Hippocampal formation (tissue), 2 donors: ENCODE measurements at places on chromosomes 6 and 20.

DNA sequence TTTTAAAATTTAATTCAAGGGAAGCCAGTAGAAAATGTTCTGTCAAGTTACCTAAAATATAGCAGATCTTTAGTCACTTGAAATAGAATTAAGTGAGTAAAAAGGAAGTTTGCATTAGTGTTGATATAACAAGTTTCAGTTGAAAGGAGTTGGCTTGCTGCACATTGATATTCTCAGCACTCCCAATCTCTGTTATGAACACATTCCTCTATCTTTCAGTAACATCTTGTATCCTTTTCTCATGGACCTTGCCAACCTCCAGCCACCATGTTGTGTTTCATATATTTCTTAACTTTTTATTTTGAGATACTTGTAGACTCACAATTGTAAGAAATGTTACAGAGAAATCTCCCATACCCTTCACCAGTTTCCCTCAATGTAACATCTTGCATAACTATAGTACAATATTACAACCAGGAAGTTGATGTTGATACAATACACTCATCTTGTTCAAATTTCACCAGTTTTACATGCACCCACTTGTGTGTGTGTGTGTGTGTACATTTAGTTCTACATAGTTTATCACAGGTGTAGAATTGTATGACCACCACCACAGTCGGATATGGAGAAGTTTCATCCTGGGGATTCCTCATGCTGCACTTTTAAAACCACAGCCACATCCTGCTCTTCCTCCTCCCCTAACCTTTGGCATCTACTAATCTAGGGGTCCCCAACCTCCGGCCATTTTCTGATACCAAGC is 20.2 kb upstream of the PAQR8 start:
- DNase-seq, result no peak

DNA sequence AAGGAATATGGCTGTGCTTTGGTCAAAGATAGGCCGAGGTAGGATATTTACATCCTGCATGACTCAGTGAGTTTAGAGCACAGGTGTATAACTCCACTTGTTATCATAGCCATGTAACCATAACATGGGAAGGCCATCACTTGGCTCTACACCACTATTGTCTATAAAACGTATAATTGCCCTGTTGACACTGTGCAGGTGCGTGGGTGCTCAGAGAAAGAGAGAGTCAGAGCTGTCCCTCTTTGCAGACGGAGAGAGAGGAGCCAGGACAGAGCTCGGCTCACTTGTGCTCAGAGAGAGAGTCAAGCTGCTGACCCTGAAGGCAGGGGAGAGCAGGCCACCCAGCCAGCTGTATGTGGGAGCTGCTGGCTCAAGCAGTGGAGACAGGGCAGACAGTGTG is 46.0 kb downstream of the OR2B6 start:
- DNase-seq, result no peak

DNA sequence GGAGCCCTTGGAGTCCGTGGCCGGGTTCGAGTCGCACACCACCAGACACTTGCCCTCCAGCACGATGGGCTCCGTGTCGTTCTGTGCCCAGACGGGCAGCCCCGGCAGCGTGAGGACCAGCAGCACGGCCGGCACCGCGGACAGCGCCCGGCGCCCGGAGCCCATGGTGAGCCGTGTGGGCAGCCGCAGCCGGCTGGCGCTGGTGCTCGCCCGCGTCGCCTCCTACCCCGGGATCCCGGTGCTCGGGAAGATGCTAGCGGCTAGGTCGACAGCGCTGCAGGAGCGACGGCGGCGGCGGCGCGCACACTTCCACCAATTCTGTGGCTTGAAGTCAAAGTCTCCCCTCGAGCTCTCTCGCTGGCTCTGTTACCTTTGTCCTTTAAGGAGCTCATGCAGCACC is 1.3 kb downstream of the CBLN4 start:
- DNase-seq, result no peak

- DNase-seq, result no peak
These were observed 195.7 kb downstream of the CD83 start for GRCh38 chr6:14313248-14313647.

GRCh38 chr6:36625158-36625919 is 31.2 kb downstream of the SRSF3 start:
- DNase-seq, result peak; percentile 19

GRCh38 chr20:9270831-9271230 is 201.9 kb downstream of the PLCB4 start:
- no peak for DNase-seq

GRCh38 chr6:41561931-41562911 is 16.0 kb downstream of the FOXP4 start:
- DNase-seq, result no peak

DNA sequence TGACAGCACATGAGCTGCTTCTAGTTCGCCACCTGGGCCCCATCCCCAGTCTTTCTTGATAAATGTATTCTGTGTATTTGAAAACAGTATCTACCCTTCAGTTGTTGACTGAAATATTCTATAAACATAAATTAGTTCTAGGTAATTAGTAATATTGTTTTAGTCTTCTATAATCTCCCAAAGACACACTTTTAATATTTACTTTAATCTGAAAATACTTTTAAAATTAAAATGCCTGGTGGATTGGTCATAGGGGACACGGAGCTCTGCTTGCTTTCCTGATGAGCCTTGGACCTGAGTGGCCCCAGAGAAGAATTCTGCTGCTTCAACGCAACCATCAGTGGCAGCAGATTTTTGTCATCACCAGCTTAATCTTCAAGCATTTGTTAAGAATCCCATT is 234.5 kb downstream of the THBS2 start:
- no peak for DNase-seq
